Substantia nigra (tissue), 51 donors: ENCODE measurements at places on chromosomes 2 and 18.

- no peak for DNase-seq
These were observed 101.8 kb upstream of the ASB18 start for GRCh38 chr2:236366049-236366387.

GRCh38 chr2:68246396-68246795 is 5.9 kb downstream of the PPP3R1 start:
- no peak for DNase-seq

- DNase-seq = no peak
These were observed 11.3 kb downstream of the RMP24 start for GRCh38 chr18:35983818-35984217.

DNA sequence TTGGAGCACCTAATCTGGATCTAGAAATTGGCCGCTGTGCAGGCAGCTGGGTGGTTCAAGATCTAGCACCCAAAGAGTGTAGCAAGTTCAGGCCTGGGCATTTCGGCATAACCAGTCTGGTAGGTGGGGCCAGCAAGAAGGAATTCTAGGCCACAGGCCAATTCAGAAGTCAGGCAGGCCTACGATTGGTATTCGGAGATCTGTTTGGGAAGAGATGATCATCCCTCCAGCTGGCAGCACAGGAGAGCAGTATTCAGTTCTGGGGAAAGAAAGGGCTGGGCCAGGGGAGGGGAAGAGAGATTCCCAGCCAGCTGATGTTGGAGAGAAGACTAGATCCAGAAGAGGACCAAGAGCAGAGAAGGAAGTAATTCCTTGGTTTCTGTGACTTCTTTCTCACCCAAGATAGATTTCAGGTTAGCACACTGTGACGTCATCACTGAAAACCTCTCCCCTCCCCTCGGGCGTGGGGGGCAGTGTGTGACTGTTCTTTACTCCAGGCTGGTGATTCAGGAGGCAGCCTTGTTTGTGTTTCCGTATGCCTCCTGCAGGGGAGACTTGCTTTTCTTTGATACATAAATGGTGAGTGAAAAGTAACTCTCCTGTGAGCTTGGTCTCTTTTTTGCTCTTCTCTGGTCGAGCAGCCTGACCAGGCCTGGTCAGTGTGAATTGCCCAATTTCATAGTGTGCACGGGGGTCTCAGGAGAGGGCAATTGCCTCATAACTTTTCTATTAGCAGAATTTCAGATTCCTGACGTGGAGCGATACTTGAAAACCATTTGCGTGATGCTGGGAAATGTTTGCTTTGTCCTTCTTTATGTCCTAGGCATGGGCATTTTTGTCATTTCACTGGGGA is 61.1 kb downstream of the MEIS1 start:
- no peak for DNase-seq

- DNase-seq = no peak
These were observed 9.1 kb upstream of the PLCL1 start for GRCh38 chr2:197795277-197795676.

GRCh38 chr2:8666581-8666980 is 15.3 kb upstream of the ID2 start:
- DNase-seq = no peak

DNA sequence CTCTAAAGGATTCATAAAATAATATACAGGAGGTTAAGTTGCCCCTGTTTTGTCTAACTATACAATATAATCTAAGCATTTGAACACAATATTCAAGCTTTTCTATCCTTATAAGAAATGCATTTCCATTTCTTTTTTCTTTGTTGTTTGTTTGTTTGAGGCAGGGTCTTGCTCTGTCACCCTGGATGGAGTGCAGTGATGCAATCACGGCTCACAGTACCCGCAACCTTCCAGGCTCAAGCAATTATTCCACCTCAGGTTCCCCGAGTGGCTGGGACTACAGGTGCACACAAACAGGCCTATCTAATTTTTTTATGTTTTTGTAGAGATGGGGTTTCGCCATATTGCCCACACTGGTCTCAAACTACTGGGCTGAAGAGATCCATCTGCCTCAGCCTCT is 307.8 kb downstream of the ZNF804A start:
- no peak for DNase-seq

GRCh38 chr2:157302492-157303099 is 23.0 kb downstream of the ERMN start:
- no peak for DNase-seq

- DNase-seq = no peak
These were observed 2.0 kb downstream of the GALNT3 start for GRCh38 chr2:165792104-165792454.

DNA sequence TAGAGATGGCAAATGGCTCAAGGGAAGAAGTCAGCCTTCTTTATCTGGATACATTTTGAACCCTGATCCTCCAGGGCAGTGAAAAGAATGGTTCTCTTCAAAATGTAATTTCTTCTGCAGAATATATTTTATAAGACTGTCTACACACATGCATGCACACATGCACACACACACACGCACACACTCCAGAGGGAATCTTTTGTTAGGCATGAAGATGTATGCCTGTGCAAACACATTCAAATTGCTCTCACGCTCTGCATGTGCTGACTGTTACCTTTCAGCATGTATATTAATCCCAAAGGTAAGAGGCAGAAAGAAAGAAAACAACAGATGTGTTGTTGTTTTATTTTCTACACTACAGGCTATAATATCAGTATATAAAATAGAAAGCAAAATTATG is 43.2 kb downstream of the SLC5A7 start:
- DNase-seq = no peak

- DNase-seq = no peak
These were observed 10.4 kb downstream of the COPS9 start for GRCh38 chr2:240125742-240126141.

GRCh38 chr2:136255127-136255526 is 137.2 kb upstream of the CXCR4 start:
- no peak for DNase-seq
